ENCODE measurements at places on chromosomes 2 and 18.

DNA sequence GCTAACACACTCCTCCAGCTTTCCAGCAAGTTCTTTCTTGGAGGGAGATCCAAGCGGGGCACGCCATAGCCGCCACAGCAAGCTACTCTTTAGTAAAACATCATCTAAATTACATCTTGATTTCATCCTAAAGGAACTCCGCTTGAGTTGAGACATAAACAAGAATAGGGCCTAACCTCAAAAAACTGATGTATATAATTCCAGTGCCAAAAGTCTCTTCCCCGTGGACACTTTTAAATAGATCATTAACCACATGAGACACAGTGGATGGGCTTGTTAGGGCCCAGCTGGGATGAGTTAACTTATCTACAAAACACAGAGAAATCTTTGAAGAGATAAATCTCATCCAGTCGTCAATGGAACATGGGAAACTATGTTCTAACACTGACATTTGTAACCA is 20.8 kb upstream of the MLPH start:
- H3K27me3 ChIP-seq = no peaks in the 10 kb centered on the region
- no peaks in the 10 kb centered on the region for H3K4me1 ChIP-seq
- H3K36me3 ChIP-seq = no peaks in the 10 kb centered on the region
- no peak overlapping the region for H3K27ac ChIP-seq
- no peak overlapping the region for H3K4me3 ChIP-seq

DNA sequence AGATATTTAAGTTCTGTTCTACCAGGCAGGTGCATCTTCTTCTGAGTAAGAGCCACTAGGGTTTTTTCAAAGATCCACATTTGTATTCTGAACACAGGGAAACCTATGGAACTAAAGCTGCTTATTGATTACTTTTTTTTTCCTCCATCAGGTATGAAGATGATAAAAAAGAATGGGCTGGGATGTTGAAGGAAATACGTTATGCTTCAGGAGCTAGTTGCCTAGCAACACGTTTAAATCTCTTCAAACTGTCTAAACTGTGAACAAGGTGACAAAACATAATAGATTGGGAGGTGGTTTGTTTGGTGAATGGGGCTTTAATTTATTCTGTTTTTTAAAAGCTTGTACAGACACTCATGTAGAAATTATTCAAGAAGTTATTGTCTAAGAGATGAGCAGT is 15.9 kb downstream of the KLHL41 start:
- no peak overlapping the region for H3K27ac ChIP-seq
- peaks cover 4% of the 10 kb centered on the region for H3K36me3 ChIP-seq
- no peaks in the 10 kb centered on the region for H3K27me3 ChIP-seq
- DNase-seq = no peak

DNA sequence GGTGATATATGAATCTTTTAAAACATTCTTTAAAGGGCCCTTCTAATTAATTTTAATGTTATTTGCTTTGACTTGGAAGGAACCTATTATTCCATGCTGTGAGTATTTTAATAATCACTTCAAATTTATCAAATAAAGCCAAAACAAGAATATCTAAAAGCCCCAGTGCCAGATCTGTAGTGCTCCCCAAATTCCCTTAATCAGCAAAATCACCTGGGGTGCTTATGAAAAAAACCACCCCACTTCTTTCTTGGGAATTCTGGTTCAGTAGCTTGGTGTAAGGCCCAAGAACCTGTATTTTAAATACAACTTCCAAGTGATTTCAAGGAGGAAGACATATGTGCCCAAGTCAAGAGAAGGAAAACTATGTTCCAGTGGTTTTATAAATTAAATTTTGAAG is 202.4 kb upstream of the OSR1 start:
- no peak overlapping the region for H3K4me3 ChIP-seq
- DNase-seq = no peak
- no peaks in the 10 kb centered on the region for H3K4me1 ChIP-seq
- peaks cover 37% of the 10 kb centered on the region for H3K27me3 ChIP-seq
- H3K27ac ChIP-seq = no peak overlapping the region
- H3K36me3 ChIP-seq = peaks cover 2% of the 10 kb centered on the region

DNA sequence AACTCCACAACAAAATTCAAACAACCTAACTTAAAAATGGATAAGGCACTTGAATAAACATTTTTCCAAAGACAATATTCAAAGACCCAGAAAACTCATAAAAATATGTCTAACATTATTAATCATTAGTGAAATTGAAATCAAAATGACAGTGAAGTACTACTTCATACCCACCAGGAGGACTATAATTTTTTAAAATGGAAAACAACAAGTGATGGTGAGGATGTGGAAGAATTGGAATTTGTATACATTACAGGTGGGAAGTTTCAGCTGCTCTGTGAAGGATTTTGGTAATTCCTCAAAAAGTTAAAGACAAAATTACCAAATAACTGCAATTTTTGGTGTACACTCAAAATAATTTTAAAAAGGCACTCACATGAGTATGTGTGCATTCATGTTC is 920.0 kb downstream of the TDRD15 start:
- no peaks in the 10 kb centered on the region for H3K36me3 ChIP-seq
- no peaks in the 10 kb centered on the region for H3K4me1 ChIP-seq
- H3K27me3 ChIP-seq = no peaks in the 10 kb centered on the region
- DNase-seq = no peak
- H3K4me3 ChIP-seq = no peak overlapping the region

DNA sequence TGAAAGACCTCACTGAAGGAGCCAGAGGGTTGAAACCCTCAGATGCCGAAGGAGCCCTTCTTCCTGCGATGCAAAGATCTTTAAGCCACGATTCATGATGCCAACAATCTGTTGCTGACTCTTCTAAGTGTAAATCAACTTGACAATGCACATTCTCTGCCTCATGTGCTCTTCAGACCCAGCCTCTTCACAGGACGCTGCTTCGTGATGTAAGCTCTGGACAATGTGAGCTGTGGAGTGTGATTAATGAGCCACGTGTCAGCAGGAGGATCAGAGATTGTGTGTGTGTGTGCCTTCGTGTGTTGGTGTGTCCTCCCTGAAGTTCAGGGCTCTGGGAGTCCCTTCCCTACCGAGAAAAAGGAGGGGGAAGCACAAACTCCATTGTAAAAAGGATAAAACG is 26.5 kb upstream of the TWIST2 start:
- no peak for DNase-seq
- no peaks in the 10 kb centered on the region for H3K36me3 ChIP-seq
- no peak overlapping the region for H3K4me3 ChIP-seq
- peaks cover 98% of the 10 kb centered on the region for H3K27me3 ChIP-seq
- no peaks in the 10 kb centered on the region for H3K4me1 ChIP-seq

GRCh38 chr2:100425573-100426383 is 8.3 kb upstream of the CHST10 start:
- H3K27ac ChIP-seq = no peak overlapping the region
- no peak for DNase-seq
- no peak overlapping the region for H3K4me3 ChIP-seq
- H3K27me3 ChIP-seq = peaks cover 44% of the 10 kb centered on the region
- H3K36me3 ChIP-seq = no peaks in the 10 kb centered on the region
- peaks cover 5% of the 10 kb centered on the region for H3K4me1 ChIP-seq

DNA sequence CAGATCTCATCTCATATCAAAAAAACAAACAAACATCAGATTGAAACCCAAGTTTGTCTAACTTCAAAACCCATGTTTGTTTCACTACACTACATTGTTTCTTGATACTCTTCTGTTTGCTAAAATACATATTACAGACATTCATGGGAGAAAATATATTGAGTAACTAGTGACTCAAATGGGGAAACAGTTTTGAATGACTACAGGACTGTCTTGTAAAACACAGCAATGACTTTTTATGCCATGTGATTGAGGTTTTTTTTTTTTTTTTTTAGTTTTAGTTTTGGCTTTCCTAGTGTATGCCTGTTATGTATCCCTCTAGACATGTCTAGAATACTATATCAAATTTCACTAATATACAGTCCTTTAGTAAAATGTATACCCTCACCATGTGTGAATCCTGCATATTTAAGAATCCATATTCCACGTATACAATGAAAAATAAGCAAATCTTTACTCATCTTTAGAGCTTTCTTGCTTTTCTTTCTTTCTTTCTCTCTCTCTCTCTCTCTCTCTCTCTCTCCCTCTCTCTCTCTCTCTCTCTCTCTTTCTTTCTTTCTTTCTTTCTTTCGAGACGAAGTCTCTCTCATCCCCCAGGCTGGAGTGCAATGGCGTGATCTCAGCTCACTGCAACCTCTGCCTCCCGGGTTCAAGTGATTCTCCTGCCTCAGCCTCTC is 46.6 kb upstream of the SERTAD2 start:
- peaks cover 20% of the 10 kb centered on the region for H3K4me1 ChIP-seq
- H3K27ac ChIP-seq = peak overlapping the region; percentile 56
- no peaks in the 10 kb centered on the region for H3K36me3 ChIP-seq
- no peaks in the 10 kb centered on the region for H3K27me3 ChIP-seq
- peak overlapping the region; percentile 54 for H3K4me3 ChIP-seq

GRCh38 chr2:96205888-96206287 is 2.7 kb downstream of the STARD7 start:
- DNase-seq = no peak
- peak overlapping the region; percentile 50 for H3K27ac ChIP-seq
- peak overlapping the region; percentile 86 for H3K4me3 ChIP-seq
- H3K36me3 ChIP-seq = peaks cover 13% of the 10 kb centered on the region
- H3K4me1 ChIP-seq = peaks cover 64% of the 10 kb centered on the region
- H3K27me3 ChIP-seq = no peaks in the 10 kb centered on the region

GRCh38 chr2:15842758-15843666 is 97.3 kb upstream of the MYCN start:
- no peaks in the 10 kb centered on the region for H3K36me3 ChIP-seq
- H3K4me1 ChIP-seq = no peaks in the 10 kb centered on the region
- DNase-seq = no peak
- H3K4me3 ChIP-seq = no peak overlapping the region

- H3K27me3 ChIP-seq = no peaks in the 10 kb centered on the region
- peak overlapping the region; percentile 76 for H3K27ac ChIP-seq
- H3K4me1 ChIP-seq = peaks cover 12% of the 10 kb centered on the region
- peaks cover 10% of the 10 kb centered on the region for H3K36me3 ChIP-seq
- peak overlapping the region; percentile 74 for H3K4me3 ChIP-seq
- DNase-seq = no peak
Observed at GRCh38 chr2:239944694-239945551, 80.2 kb downstream of the NDUFA10 start.

- no peaks in the 10 kb centered on the region for H3K27me3 ChIP-seq
- no peak for DNase-seq
- H3K4me3 ChIP-seq = peak overlapping the region; percentile 50
Observed at GRCh38 chr18:77073336-77074093, 59.1 kb downstream of the MBP start.

DNA sequence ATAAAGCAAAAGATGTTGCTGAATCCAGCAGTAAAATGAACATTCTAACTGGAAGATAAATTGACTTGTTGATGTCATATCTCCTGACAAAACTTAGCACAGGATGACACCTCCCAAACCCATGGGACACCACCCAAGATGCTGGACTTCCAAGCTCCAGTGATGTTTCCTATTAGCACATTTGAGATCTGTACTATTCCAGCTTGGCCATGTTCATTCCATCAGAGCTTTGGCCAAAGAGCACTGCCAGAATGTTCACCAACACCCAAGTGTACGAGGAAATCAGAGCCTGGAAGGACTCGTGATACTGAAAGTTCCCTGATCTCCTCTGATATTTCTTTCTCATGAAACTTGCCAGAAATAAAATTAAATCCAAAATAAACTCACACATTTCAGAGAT is 44.7 kb downstream of the PID1 start:
- no peak overlapping the region for H3K4me3 ChIP-seq
- H3K4me1 ChIP-seq = no peaks in the 10 kb centered on the region
- no peaks in the 10 kb centered on the region for H3K27me3 ChIP-seq
- H3K36me3 ChIP-seq = no peaks in the 10 kb centered on the region
- no peak overlapping the region for H3K27ac ChIP-seq

- H3K36me3 ChIP-seq = no peaks in the 10 kb centered on the region
- H3K4me3 ChIP-seq = no peak overlapping the region
- DNase-seq = no peak
- peaks cover 13% of the 10 kb centered on the region for H3K27me3 ChIP-seq
Observed at GRCh38 chr2:217494557-217494956, 508.2 kb downstream of the TNS1 start.

DNA sequence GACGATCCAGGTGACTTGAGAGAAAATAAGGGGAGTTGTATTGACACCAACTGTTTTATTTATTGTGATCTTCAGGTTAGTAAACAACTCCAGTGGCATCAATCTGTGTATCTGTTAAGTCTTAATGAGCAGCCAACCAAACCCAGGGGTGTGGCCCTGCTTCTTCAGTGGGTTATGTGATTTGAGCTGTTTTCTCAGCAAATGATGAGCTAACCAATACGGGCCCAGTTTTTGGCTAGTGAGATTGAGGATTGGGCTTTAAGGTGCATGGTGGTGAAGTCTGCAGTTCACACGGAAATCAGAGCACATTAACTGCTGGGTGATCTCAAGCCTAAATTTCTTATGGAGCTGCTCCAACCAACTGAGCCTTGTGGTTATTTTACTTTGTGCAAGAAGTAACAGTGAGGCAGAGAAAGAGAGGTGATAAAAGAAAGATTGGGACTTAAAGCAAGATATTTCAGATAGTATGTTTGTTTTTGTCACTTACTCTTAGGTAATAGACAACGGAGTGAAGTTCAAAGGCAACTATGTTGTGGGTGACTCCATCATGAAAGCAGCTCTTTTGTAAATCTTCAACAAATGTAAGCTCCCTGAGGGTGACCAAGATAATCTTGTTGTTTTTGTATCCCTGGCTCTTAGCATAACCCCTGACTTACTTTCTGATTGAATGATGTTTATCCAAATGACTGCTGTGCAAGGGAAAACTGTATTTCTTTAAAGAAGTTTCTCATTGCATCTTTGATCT is 2.4 kb downstream of the MTCL1 start:
- no peak overlapping the region for H3K27ac ChIP-seq
- H3K4me1 ChIP-seq = peaks cover 19% of the 10 kb centered on the region
- no peak overlapping the region for H3K4me3 ChIP-seq
- no peak for DNase-seq
- H3K36me3 ChIP-seq = peaks cover 3% of the 10 kb centered on the region

DNA sequence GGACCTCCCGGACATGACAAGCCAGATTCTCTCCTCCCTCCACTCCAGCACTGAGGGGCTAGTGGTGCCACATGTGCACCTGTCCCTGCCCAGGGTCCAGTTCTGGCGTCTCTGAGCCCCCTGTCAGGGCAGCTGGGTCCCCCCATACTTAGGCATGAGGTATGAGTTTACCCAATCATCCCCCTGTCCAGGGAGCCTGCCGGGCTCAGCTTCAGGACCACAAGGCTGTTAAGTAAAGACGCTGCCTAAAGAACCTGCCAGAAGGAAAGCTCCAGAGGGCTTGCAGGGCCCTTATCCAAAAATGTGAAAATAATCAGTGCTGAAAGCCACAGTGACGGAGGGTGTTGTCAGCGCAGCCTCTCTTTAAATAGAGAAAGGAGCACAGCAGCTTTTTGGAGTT is 40.0 kb downstream of the SH3BP4 start:
- peaks cover 59% of the 10 kb centered on the region for H3K27me3 ChIP-seq
- H3K27ac ChIP-seq = no peak overlapping the region
- H3K36me3 ChIP-seq = peaks cover 2% of the 10 kb centered on the region
- DNase-seq = no peak
- peaks cover 8% of the 10 kb centered on the region for H3K4me1 ChIP-seq
- H3K4me3 ChIP-seq = no peak overlapping the region

- H3K27ac ChIP-seq = no peak overlapping the region
- DNase-seq = no peak
- no peaks in the 10 kb centered on the region for H3K4me1 ChIP-seq
- no peak overlapping the region for H3K4me3 ChIP-seq
Observed at GRCh38 chr18:60350941-60351340, 21.6 kb downstream of the MC4R start.
